ENCODE measurements at places on chromosomes 7 and 10.

DNA sequence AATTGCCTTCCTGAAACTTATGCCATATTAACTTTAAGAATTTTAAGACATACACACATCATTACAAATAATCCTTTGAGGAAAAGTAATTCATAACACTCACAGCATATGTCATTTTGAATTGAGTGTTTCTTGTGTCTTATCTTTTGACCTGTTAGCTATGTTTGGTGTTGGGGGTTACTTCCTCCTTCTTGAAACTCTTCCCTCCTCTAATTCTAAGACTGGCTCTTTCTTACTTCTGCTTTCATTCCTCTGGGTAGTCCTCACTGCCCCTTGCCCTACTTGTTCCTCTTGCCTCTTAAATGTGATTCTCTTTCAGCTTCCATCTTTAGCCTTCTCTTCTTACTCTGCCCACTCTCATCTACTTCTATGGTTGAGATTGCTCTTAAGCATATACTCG lies 28.3 kb upstream of the PIP4K2A start:
- no peak for DNase-seq

DNA sequence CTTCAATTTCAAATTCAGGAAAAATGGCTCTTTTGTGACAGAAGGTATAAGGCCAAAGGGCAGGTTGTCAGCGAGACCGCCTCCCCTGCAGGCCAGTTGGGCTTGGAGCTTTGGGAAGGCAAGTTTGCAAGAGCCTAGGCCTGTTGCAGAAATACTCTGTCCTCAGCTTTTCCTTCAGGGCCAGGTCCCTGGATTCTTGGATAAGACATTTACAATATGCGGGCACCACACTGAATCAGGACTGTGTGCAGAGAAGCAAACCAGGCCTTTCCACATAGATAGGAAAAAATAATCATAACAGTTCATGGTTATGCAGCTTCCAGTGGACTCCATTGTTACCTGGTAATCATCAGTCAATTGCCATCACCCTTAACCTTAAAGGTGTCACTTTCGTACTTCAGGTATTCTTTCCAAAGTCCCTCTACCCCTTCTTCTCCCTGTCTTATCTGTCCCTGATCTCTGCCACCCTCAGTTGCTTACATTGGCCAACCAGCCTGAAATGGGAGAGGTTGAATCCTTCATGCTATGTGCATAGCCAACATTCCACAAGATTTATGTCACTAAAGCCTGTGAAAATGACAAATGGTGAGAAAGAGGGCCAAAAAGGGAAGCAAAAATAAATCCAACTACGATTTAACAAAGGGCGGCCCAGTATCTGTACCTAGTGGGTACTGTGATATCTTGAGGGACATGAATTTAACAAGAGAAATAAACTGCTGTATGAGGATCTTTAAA lies 304.5 kb upstream of the NFE2L3 start:
- no peak for DNase-seq

DNA sequence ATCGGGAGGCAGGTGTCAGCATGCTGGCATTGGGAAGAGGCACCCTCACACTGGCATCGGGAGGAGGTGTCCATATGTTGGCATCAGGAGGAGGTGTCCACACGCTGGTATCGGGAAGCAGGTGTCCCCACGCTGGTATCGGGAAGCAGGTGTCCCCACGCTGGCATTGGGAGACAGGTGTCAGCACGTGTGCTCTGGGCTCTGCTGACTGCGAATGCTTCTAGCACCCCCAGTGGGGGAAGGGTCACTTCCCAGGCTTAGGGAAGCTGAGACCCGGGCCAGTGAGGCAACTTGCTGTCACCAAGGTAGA lies 92.5 kb upstream of the IKZF1 start:
- DNase-seq, result no peak

- no peak for DNase-seq
Observed at GRCh38 chr10:95339863-95340262, 49.1 kb upstream of the PDLIM1 start.

- no peak for DNase-seq
Observed at GRCh38 chr7:107394831-107395230, 75.0 kb upstream of the GPR22 start.

DNA sequence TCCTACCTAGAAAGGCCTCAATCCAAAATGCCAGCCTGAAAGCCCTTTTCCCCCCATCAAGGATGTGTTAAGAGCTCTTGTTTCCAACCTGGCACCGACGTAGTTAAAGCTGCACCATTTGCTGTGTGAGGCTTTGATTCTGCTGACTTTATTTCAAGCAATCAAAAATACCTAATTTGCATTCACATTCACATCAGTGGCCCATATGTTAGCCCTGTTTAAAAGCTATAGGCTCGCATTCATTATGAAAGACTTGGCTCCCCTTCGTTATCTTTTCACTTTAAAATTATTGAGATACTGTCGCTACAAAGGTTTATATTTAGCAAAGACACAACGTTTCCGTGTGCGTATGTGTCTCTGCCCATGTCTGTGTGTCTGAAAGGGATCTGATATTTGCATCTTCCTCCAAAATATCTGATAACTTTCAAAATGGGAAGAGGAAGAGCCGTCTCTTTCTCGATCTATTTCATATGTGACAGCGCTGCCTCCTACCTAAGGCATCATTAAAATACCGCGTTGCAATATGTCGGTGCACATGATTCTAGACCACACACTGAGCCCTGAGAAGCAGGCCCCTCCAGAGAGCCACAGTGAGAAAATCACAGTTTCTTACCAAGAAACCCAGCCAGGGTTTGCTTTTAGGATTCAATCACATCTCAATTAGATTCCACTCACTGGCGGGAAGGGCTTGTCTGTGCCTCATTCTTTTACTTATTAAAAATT lies 57.1 kb upstream of the ITPRID1 start:
- DNase-seq, result no peak

Data from activated CD8-positive, alpha-beta memory T cell treated with anti-CD3 and anti-CD28 coated beads for 4 hours (primary cell).